ENCODE measurements at places on chromosomes 4 and X. TPM values are rescaled to one million over a fixed set of nuclear protein-coding genes. Genes with fewer than 3 reads are reported as not detected.

GRCh38 chrX:77899081-77899828, at the start of gene COX7B:
Gene COX7B, plus strand, starts transcription at chrX:77899468. Its CDS starts 86 bp downstream, at chrX:77899554.
- peak within 1 kb of the TSS; percentile 84 for H3K4me3 ChIP-seq
- peak; percentile 50 for DNase-seq
- no peaks in the 10 kb centered on the region for H3K27me3 ChIP-seq
- H3K4me1 ChIP-seq: peaks cover 5% of the 10 kb centered on the region
- H3K27ac ChIP-seq: peak within 1 kb of the TSS; percentile 97

DNA sequence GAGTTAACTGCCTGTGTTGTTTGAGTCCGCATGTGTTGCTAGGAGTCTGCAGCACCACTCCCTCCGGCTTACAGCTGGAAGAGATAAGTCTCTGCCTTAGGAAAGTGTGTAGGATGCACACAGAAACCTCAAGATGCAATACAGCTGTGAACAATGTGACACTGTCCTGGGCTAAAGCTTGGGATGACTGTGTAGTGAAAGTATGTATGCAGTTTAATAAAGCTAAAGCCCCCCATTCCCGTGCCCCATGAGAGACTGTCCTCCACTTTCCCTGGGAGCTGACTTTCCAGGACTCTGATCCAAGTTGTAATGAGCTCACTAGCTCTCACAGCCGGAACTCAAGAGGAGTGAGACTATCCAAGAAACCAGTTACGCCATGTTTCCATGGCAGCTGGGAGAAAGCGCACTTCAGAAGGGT, 156.6 kb upstream of the FTHL17 start:
- peaks cover 4% of the 10 kb centered on the region for H3K4me1 ChIP-seq
- H3K4me3 ChIP-seq: no peak overlapping the region
- H3K27me3 ChIP-seq: no peaks in the 10 kb centered on the region
- peaks cover 4% of the 10 kb centered on the region for H3K36me3 ChIP-seq

GRCh38 chr4:86452422-86452891, 92.6 kb upstream of the MAPK10 start:
- DNase-seq: no peak
- peaks cover 12% of the 10 kb centered on the region for H3K4me1 ChIP-seq
- no peak overlapping the region for H3K27ac ChIP-seq
- no peak overlapping the region for H3K4me3 ChIP-seq

Gene ADAMTS3
- 1.2 TPM for total RNA-seq

GRCh38 chr4:187294861-187295260, 571.2 kb upstream of the FAT1 start:
- H3K36me3 ChIP-seq: peaks cover 9% of the 10 kb centered on the region
- no peak overlapping the region for H3K4me3 ChIP-seq
- no peaks in the 10 kb centered on the region for H3K4me1 ChIP-seq
- no peaks in the 10 kb centered on the region for H3K27me3 ChIP-seq
- DNase-seq: no peak

Gene PIN4
- 19.0 TPM for total RNA-seq

- H3K4me3 ChIP-seq: no peak overlapping the region
- no peak overlapping the region for H3K27ac ChIP-seq
- no peaks in the 10 kb centered on the region for H3K36me3 ChIP-seq
- H3K27me3 ChIP-seq: peaks cover 6% of the 10 kb centered on the region
- DNase-seq: no peak
Measured at GRCh38 chr4:52704661-52705060, 45.6 kb upstream of the USP46 start.

- H3K36me3 ChIP-seq: no peaks in the 10 kb centered on the region
- H3K4me3 ChIP-seq: no peak overlapping the region
- peaks cover 21% of the 10 kb centered on the region for H3K4me1 ChIP-seq
- no peak overlapping the region for H3K27ac ChIP-seq
- no peaks in the 10 kb centered on the region for H3K27me3 ChIP-seq
Measured at GRCh38 chr4:54843106-54843505, 185.3 kb downstream of the KIT start.

- no peaks in the 10 kb centered on the region for H3K36me3 ChIP-seq
- H3K27me3 ChIP-seq: no peaks in the 10 kb centered on the region
- no peak overlapping the region for H3K4me3 ChIP-seq
- H3K27ac ChIP-seq: no peak overlapping the region
- DNase-seq: no peak
- no peaks in the 10 kb centered on the region for H3K4me1 ChIP-seq
Measured at GRCh38 chrX:27163236-27163635, 299.9 kb downstream of the PPP4R3C start.

Gene HAND2
- 3.9 TPM for total RNA-seq

Gene CT55
- total RNA-seq: 0.40 TPM

Gene TLL1
- total RNA-seq: 0.16 TPM

GRCh38 chrX:19156186-19156585, 33.9 kb upstream of the ADGRG2 start:
- no peak overlapping the region for H3K27ac ChIP-seq
- H3K36me3 ChIP-seq: no peaks in the 10 kb centered on the region
- DNase-seq: no peak
- H3K27me3 ChIP-seq: no peaks in the 10 kb centered on the region
- H3K4me3 ChIP-seq: no peak overlapping the region

Gene UGT2A1
- not detected for total RNA-seq

Gene NPY5R
- 1.5 TPM for total RNA-seq

DNA sequence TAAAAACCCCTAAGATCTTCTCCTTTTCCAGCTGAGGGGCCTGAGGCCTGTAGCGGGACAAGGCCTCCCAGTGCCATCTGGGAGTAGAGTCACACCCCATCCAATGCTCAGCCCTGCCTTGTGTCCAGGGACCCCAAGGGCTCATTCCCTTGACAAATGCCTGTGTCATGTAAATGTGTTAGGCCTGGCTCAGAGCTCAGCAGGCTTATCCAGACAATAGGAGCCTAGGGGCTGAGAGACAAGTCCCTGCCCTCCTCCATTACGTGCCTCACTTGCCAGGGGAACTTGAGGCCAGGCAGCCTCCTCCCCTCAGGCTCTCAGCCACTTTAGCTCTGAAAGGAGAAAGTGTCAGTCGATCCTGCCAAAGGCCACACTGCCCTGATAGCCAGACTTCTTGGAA, 166.8 kb upstream of the MAMLD1 start:
- H3K36me3 ChIP-seq: no peaks in the 10 kb centered on the region
- H3K27me3 ChIP-seq: no peaks in the 10 kb centered on the region
- no peaks in the 10 kb centered on the region for H3K4me1 ChIP-seq
- no peak overlapping the region for H3K27ac ChIP-seq
- no peak for DNase-seq
- H3K4me3 ChIP-seq: no peak overlapping the region

Gene SSX1
- not detected for total RNA-seq

DNA sequence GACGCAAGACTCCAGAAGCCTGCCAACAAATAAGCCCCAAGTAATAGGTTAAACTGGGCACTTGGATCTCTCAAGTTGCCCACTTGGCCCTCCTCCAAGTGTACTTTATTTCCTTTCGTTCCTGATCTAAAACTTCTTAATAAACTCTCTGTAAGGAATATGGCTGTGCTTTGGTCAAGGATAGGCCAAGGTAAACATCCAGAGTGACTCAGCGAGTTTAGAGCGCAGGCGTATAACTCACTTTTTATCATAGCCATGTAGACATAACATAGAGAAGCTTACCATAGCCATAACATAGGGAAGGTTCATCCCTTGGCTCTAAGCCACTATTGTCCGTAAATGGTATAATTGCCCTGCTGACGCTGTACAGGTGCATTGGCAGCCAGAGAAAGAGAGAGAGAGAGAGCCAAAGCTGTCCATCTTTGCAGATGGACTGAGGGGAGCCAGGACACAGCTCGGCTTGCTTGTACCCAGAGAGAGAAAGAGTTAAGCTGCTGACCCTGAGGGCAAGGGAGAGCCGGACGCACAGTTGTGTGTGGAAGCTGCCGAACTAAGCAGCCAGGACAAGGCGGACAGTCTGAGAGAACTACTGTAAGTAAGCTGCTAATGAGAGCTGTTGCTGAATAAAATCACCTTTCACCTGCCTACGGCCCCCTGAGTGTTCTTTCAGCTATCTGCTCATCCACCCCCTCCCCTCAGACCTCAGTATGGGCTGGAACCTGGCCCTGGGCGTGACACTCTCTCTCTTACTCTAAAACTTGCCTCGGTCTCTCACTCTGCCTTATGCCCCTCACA, 1.8 kb downstream of the TLR1 start:
- H3K27ac ChIP-seq: no peak overlapping the region
- H3K36me3 ChIP-seq: peaks cover 22% of the 10 kb centered on the region
- H3K27me3 ChIP-seq: no peaks in the 10 kb centered on the region
- no peak overlapping the region for H3K4me3 ChIP-seq
- peaks cover 29% of the 10 kb centered on the region for H3K4me1 ChIP-seq
- no peak for DNase-seq

Gene RHOXF2B
- not detected for total RNA-seq

Gene DNAAF6
- total RNA-seq: not detected

Gene SOWAHB
- total RNA-seq: 4.9 TPM

DNA sequence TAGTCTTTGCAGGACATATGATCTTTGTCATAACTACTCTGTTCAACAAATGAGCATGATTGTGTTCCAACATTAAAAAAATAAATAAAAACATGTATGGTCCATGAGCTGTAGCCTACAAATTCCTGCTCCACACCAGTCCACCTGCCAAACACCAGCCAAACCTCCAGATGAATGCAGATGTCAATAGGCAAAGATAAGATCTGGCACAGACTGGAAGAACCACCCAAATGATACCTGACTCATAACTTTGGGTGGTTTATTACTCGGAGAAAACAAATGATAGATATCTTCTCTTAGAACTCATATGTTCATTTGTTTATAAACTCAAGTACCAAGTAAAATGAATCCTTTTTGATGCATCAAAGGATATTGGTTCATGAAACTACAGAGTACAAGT, 425.1 kb downstream of the GBA3 start:
- no peak overlapping the region for H3K27ac ChIP-seq
- DNase-seq: no peak
- H3K4me3 ChIP-seq: no peak overlapping the region
- no peaks in the 10 kb centered on the region for H3K36me3 ChIP-seq
- H3K4me1 ChIP-seq: peaks cover 2% of the 10 kb centered on the region

GRCh38 chr4:27764526-27764837, 903.8 kb downstream of the STIM2 start:
- no peak overlapping the region for H3K27ac ChIP-seq
- no peaks in the 10 kb centered on the region for H3K36me3 ChIP-seq
- no peak for DNase-seq
- no peaks in the 10 kb centered on the region for H3K4me1 ChIP-seq
- H3K27me3 ChIP-seq: no peaks in the 10 kb centered on the region
- no peak overlapping the region for H3K4me3 ChIP-seq

DNA sequence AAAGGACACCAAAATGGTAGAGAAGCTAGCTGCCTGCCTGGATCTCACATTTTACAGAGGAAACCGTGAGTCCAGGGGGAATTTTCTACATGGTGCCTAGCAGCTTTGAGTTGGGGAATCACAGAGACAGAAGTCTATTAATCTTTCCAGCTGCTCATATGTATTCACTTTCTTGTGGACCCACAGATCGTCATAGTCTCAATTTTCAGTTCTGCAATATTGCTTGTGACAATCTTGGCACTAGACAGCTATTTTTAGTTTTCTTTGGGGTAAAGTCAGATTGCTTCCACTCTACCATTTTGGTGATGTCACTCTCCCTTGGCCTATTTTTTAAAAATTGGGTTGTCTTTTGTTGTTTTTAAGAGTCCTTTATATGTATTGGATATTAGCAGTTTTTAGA, 233.4 kb upstream of the STK26 start:
- no peak overlapping the region for H3K4me3 ChIP-seq
- DNase-seq: no peak
- no peaks in the 10 kb centered on the region for H3K4me1 ChIP-seq
- no peaks in the 10 kb centered on the region for H3K27me3 ChIP-seq
- no peak overlapping the region for H3K27ac ChIP-seq

DNA sequence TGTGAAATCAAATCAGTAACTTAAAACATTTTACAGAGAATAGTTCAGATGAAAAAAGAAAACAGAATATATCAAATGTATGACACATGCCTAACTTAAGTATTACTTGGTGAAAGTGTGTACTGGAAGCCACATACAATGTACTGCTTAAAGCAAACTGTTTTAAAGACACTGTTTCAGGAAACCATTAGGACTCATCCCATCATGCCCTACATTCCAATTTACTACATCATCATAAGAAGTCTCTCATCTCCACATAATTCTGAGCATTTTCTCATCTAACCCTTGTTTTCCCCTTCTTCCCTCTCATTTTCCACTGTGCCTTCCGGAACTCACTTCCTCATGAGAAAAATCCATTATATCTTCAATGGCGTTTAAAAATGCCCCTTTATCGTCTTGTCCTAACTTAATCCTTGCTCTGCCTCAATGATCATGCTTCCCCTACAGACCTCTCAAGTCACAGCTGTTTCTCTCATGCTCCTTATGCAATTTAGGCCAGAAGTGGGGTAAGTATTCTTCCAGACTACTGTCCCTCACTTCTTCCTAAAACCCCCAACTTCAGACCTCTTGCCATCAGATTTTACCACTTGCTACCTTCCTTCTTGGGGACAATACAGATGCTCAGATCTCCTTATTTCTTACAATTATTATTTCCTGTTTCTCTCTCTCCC, 26.8 kb upstream of the FGF5 start:
- peaks cover 14% of the 10 kb centered on the region for H3K27me3 ChIP-seq
- no peaks in the 10 kb centered on the region for H3K36me3 ChIP-seq
- no peak overlapping the region for H3K27ac ChIP-seq
- no peak overlapping the region for H3K4me3 ChIP-seq

Gene DDIT4L
- 2.6 TPM for total RNA-seq

GRCh38 chrX:70336767-70337166, 46.9 kb downstream of the KIF4A start:
- H3K4me1 ChIP-seq: no peaks in the 10 kb centered on the region
- no peak overlapping the region for H3K4me3 ChIP-seq
- peaks cover 7% of the 10 kb centered on the region for H3K36me3 ChIP-seq
- H3K27me3 ChIP-seq: peaks cover 4% of the 10 kb centered on the region
- H3K27ac ChIP-seq: no peak overlapping the region
- DNase-seq: no peak

- no peak for DNase-seq
- H3K4me1 ChIP-seq: no peaks in the 10 kb centered on the region
- H3K27me3 ChIP-seq: no peaks in the 10 kb centered on the region
- no peak overlapping the region for H3K4me3 ChIP-seq
Measured at GRCh38 chrX:13855689-13856450, 39.0 kb upstream of the GPM6B start.

Gene SLC25A6
- 387 TPM for total RNA-seq

GRCh38 chr4:113375964-113376666, 326.7 kb downstream of the ANK2 start:
- no peak overlapping the region for H3K27ac ChIP-seq
- DNase-seq: no peak
- no peaks in the 10 kb centered on the region for H3K4me1 ChIP-seq

DNA sequence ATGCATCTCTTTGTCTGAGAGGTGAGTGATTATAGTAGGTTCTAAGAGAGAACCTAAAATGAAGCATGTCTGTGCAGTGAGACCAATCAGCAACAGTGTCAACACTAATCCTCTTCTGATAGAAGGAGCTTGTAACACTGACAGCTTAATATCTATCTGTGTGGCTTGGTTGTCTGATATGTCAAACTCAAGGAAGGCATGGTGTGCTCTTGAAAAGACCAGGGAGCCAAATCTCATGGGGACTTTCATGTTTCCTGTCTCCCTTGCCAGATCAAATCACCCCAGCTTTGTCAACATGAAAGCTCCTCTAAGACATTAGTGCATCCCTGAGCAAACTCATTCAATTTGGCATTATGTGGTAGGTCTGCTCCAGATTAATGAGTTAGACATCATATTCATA, 95.4 kb downstream of the ANOS1 start:
- DNase-seq: no peak
- H3K27me3 ChIP-seq: peaks cover 2% of the 10 kb centered on the region
- peaks cover 5% of the 10 kb centered on the region for H3K4me1 ChIP-seq
- H3K36me3 ChIP-seq: no peaks in the 10 kb centered on the region
- no peak overlapping the region for H3K27ac ChIP-seq

Gene PCDH10
- 0.53 TPM for total RNA-seq

Data from progenitor cell of endocrine pancreas (in vitro differentiated cells).